ENCODE measurements at places on chromosomes 5 and 9.

GRCh38 chr5:592158-592557 lies 20.0 kb upstream of the CEP72 start:
- no peak for DNase-seq

- DNase-seq = no peak
These were observed 44.6 kb downstream of the FOCAD start for GRCh38 chr9:20728493-20729220.

DNA sequence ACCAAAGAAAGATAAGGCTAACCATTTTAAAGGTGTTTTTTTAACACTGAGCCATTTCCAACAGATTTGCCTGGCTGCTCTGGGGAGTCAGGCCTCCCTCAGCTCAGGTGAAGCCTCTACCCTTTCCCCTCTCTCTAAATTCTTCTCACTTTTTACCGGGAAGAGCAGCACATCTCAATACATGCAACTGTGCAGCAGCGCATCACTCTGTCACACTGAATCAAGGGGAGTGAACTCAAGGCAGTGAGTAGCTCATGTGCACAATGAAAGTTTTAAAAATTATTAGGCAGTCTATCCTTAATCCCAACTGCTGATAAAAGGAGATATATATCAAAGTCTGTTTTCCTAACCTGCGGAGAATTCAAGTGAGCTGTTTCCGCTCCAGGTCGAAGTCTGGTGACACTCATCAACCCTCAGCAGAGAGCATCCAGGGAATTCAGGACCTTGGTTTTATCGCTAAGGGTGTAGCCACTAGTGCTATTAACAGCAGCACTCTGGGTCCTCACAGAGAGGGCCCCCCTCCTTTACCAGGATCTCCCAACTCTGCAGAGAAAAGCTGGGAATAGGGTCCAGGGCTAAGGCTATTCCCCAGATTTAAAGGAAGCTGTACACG lies 1.0 kb downstream of the CEMIP2 start:
- no peak for DNase-seq

GRCh38 chr9:134025606-134026541 lies 593 bp downstream of the BRD3OS start:
- DNase-seq = peak; percentile 29

DNA sequence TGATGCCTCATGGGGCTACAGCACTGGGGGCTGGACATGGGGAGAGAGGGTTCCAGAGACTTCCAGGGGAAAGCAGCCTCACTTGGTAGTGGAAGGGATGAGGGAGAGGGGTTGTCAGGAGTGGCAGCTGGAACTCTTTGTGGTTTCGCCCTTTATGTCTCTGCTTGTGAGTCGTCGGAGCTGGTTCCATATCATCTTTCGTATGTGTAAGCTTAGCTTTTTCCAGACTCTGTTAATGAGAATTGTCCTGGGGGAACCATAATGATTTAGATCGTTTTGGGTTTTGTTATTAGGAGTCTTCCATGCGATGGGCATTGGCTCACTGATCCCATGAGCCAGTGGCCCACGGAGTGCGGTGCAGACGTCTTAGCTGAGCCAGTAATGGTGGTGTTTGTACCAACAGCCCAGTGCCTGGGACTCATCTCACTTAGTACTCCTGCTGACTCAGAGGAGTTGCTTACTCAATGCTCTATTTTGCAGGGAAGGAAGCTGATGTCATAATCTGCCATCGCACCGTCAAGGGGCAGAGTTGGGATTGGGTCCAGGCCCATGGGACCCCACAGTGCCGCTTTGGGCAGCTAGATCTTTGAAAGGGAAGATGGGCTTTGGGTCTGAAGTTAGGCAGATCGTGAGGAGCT lies 48.5 kb downstream of the NEK6 start:
- DNase-seq = peak; percentile 51

DNA sequence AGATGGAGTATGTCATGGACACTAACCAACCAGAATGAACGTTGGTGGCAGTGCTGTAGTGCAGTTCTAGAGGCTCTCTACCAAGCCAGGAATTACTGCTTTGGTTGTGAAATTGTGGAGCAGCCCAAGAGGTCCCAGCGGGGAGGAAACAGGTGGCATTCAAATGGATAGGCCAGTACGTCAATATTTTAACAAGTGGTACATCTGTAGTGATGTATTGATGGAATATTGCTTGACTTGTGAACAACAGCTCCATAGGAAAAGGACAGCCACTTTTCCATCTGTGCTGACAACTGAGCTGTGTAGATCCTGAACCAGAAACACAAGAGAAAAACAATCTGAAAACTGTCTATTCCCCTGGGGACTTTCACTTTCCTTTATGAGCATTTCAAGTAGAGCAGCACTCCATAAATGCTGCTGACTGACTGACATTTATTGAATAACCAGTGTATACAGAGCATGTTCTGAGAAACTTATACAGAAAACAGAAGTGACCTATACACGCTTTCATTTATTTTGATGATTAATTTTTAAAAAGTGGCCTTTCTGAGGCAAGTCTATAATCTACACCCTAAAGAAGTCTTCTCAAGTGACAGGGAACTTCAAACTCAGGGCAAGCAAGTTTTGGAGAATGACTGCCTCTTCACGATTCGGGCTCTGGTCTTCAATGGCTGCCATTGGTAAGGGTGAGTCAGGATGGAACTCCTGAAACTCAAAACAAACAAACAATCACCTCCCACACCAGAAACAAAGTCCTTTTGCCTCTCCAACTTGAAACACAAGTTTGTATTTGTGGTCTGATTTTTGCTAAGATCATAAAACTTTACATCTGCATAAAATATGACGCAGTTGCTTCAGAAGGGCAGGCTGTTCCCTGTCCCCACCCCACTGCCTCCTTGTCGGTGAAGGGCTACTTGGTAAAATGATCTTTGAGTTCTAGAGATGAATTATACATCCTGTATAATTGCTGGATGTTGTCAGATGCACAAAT lies 362.4 kb downstream of the NDUFS4 start:
- no peak for DNase-seq
